WTC11 (cell line): ENCODE measurements at places on chromosomes 3 and 15. TPM values are rescaled to one million over a fixed set of nuclear protein-coding genes. Genes with fewer than 3 reads are reported as not detected.

- DNase-seq = peak; percentile 60
These were observed 39.7 kb downstream of the GLDN start for GRCh38 chr15:51380999-51381806.

The HGD gene
- total RNA-seq = 0.39 to 1.5 TPM (median 0.44 TPM) in 3 replicates

The CCR3 gene
- total RNA-seq = not detected in 3 replicates

- no peak for DNase-seq
These were observed 235.8 kb downstream of the RAP2B start for GRCh38 chr3:153397794-153398193.

The FSIP1 gene
- 0.55 to 0.61 TPM (median 0.60 TPM) in 3 replicates for total RNA-seq

DNA sequence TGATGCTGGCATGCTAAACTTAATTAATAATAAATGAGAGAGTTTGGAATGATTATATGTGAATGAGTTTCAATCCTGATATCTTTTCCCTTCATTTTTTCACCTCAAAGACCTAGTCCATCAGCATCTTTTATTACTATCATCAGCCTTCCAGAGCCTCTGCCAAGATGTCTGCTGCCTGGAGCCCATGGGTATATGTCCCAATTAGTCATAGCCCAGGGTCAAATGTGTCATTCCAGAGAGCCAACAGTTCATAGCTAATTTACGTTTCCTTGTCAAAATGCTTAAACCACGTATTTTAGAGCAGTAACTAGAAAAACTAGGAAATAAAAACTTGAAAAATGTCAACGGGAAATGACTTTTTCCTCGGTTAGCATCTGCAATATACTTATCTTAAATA, 457.9 kb downstream of the SI start:
- no peak for DNase-seq

GRCh38 chr3:97935842-97936241, 36.4 kb downstream of the RIOX2 start:
- DNase-seq = no peak

The MUC13 gene
- 0.22 to 0.34 TPM in 2 of 3 replicates, not detected in the other for total RNA-seq

DNA sequence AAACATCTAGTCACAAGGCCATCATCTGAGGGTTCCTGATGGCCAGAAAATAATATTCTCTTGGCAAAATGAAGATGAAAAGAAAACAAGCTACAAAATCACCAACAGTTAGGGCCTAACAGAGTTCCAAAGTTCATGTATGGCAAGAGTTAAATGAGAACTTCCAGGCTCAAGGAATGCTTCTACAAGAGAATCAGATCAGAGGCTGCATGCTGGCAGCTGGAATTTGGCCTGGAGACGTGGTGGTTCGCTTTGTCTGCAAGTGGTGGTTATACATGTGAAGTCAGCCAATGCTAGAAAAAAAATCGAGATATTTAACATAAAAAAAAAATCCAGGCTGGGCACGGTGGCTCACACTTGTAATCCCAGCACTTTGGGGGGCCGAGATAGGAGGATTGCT, 5.6 kb downstream of the SIAH2 start:
- no peak for DNase-seq

DNA sequence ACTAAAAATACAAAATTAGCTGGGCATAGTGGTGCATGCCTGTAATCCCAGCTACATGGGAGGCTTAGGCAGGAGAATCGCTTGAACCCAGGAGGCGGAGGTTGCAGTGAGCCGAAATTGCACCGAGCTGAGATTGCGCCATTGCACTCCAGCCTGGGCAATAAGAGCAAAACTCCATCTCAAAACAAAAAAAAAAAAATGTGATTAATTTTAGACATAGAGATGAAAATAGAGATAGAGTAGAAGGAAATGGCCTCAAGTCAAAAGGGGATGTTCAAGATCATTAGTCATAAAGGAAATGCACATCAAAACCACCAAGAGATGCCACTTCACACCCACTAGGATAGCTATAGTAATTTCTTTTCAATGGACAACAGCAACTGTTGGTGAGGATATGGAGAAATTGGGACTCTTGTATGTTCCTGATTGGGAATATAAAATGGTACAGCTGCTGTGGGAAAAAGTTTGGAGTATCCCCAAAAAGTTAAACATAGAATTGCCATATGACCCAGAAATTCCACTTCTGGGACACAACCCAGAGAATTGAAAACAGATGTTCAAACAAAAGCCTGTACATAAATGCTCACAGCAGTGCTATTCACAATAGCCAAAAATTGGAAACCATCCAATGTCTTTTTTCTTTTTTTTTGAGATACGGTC, 55.4 kb downstream of the ABHD2 start:
- DNase-seq = no peak

The ANKRD63 gene
- 1.2 to 1.7 TPM (median 1.4 TPM) in 3 replicates for total RNA-seq

The MTFMT gene
- total RNA-seq = 22.3 to 28.8 TPM (median 26.7 TPM) in 3 replicates

The CA12 gene
- total RNA-seq = 2.8 to 3.3 TPM (median 2.8 TPM) in 3 replicates

- DNase-seq = peak; percentile 86
These were observed 1.1 kb downstream of the FAM131A start for GRCh38 chr3:184338511-184338945.

DNA sequence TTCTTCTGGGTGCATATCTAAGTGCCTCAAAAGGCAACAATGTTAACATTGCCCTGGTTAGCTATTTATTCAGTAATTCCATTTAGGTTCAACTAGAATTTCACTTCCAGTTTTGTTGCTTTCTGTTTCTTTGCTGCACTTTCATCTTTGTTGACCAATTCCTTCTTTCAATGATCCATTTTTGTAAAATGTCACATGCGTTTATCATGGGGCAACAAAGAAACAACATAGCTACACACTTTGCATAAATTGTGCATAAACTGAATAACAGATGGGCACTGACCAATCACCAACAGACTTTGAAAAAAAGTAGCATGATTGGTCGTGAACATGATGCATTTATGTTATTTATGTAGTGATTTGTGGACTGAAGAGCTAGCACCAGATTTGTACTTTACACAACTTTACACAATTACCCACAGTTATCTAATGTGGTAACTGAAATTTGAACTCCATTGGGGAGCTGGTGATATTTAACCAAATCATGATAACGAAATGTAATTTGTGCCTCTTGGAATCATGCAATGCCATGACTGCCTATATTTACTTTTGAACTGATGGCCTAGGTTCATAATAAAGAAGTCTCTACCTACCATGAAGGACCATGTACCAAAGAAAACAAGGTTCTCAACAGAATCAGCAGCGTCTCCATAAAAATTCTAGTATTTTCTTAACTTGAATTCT, 7.1 kb upstream of the CPOX start:
- no peak for DNase-seq

The LRRC28 gene
- total RNA-seq = 18.4 to 20.3 TPM (median 18.5 TPM) in 3 replicates

GRCh38 chr15:90097475-90097874, 4.8 kb downstream of the IDH2 start:
- no peak for DNase-seq

- DNase-seq = no peak
These were observed 30.2 kb upstream of the FURIN start for GRCh38 chr15:90838139-90838538.

The CHRNA5 gene
- total RNA-seq = 21.0 to 23.3 TPM (median 21.2 TPM) in 3 replicates
